ENCODE measurements at places on chromosomes 6 and 20.

DNA sequence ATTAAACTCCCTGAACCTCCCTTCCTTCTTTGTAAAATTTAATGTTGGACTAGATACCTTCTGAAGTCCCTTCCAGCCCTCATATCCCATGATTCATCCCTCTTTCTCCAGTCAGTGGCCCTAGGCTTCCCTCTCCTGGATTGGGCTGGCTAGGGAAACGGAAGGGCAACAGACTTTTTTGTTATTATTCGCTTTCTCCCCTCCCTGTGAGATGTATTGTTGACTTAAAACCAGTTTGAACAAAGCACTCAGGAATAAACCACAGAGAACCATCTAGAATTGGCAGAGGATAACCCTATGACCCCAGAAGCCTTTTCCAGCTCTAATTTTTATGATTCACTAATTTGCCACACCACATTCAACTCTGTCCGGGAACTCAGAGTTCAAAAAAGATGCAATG is 239.7 kb upstream of the SUPT3H start:
- ATAC-seq, result no peak

- ATAC-seq, result peak; percentile 76
Measured at GRCh38 chr20:815914-816606, 17.5 kb upstream of the FAM110A start.

DNA sequence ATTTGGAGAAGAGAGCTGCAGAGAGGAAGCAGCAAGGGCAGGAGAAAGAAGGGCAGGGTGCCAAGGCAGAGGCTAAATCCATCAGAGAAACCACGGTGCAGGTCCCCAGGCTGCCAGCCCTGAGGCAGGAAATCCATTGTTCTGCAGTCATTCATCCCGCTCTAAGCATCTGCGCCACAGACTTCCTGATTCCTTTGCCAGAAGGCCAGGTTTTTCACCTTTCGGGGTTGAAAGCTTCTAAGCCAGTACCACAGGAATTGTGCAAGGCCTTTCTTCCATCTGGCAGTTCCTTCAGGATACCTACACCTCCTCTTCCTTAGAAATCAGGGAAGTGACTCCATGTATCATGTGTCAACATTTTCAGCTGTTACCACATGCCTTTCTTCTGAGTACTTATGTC is 45.6 kb downstream of the ADGRF5 start:
- no peak for ATAC-seq

DNA sequence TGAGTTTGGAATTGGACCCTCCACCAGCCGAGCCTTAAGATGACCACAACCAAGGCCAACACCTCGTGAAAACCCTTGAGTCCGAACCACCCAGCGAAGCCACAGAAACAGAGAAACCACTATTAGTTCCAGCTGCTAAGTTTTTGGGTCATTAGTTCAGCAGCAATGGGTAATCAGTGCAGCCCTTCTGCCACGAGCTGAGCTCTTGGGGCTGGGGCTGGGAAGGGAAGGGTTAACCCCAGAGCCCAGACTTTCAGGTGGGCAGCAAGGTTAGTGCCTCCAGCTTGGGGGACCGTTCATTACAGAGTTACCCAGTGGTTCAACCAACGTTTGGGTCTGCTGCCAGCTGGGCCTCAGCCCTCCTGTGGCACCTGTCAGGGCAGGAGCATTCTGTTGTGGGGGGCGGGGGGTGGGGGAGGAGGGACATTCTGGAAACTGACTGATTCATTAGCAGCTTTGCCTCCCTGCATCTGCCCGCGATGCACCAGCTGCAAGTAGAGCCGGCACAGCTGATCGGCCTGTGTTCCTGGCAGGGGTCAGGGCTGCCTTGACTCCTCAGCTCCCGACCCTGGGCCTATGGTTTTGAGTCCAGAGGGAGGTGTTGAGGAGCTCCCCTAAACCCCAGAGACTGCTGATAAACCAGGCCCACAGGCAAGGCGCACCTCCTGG is 52.7 kb downstream of the TGM2 start:
- ATAC-seq, result no peak

DNA sequence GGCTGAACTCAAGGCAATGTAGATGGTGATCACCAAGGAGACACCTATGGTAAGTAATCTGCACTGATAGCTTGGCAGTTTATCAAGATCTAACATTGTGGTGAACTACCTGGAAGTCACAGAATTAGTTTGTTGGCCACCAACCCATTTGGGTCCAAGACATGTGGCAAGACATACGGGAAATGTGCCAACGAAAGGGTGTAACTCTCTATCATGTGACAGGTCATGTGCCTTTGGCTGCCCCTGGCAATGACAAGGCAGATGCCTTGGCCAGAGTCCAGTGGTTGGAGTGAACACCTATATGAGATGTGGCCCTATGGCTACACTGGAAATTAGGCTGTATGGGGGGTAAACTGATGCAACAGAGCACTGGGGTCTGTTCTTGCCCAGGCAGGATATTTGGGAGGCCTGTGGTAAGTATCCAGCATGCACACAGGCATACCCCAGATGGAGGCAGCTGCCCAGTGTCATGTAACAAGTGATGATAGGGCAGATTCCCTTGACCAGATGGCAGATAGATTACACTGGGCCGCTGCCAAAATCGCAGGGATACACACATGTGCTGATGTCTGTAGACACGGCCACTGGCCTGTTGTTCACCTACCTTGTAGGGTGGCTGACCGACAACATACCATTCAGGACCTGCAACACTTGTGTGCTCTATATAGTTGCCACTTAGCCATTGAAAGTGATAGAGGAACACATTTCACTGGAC is 35.5 kb upstream of the HSF2 start:
- ATAC-seq, result no peak

DNA sequence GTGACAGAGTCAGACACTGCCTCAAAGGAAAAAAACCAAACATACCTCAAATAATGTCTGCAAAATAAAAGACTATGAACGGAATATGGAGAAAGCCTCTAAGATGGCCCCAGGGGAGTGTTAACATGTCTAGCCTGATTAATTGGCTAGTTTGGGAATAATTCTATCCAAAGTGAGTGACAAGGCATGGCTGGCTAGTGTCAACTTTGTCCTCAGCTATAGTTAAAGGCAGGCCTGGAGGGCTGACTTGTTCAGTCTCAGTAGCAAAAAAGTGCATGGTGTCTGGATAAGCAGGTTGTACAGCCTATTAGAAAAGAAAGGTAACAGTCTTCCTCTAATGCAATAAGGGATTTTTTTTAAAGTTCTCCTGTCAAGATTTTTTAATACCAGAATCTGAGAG is 32.7 kb downstream of the GCNT2 start:
- ATAC-seq, result no peak

DNA sequence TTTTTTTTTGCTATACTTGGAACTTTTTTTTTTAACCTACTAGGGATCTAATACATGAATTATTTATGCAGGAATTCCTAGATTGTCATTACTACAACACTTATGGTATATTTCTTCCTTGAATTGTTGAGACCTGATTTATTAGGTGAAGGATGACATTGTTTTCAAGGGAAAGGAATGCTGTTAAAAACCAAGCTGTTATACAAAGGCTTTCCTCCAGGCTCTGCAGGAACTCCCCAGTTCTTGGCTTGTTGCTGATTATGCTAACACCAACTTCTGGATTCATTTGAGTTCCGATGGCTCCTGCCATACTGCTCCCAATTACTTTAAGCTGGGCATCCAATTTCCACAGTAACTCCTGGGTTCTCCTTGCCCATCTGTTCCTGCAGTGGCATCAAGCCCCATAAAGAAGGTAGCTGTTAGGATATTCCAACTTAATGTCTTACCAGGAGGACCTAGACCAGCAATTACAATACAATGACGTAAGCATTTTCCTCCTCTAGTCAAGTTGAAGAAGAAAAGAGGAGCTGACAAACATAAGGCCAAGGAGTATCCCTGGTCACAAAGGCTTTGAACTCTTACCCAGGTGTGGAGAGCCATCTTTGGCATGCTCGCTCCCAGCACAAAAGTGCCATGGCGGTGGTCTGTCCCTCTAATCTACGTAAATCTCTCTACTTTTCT is 215.9 kb upstream of the AGPAT4 start:
- ATAC-seq, result no peak

- no peak for ATAC-seq
Measured at GRCh38 chr6:165266191-165266590, 43.2 kb downstream of the C6orf118 start.

GRCh38 chr20:42212391-42212790 is 594.2 kb upstream of the CHD6 start:
- no peak for ATAC-seq

GRCh38 chr6:5547556-5547955 is 286.2 kb downstream of the FARS2 start:
- no peak for ATAC-seq
